ENCODE measurements at places on chromosomes 16 and 17.

GRCh38 chr16:23856251-23856709 lies 20.5 kb downstream of the PRKCB start:
- no peak for DNase-seq

- no peak for DNase-seq
These were observed 3.0 kb downstream of the MT2A start for GRCh38 chr16:56611281-56611833.

- DNase-seq, result no peak
These were observed 99.1 kb downstream of the MYH11 start for GRCh38 chr16:15757630-15758251.

DNA sequence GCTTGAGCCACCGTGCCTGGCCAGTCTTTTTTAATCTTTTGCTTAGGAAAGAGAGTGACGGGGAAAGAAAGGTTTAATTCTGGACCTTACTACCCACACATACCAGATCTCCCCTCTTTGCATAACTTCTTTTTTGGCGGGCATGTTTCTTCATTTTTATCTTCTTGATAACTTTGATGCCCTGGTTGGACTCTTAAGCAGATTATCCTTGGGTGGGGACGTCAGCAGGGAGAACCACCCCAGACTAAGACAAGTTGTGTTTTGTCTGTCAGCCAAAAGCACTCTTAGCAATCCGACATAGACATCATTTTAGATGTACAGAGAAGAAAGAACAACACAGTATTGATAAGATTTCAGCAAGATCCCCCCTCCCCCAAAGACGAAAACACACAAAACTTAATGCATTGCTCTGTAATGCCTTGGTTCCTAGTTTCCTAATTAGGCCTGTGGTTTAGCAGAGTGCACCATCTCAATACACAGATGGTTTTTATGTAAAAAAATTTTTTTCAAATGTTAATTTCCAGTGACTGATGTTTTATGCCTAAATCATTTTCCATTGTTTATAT lies 99.9 kb downstream of the MSI2 start:
- no peak for DNase-seq

GRCh38 chr17:46736100-46736499 lies 82.4 kb downstream of the WNT3 start:
- DNase-seq, result no peak

GRCh38 chr17:83006515-83007455 lies 72.6 kb upstream of the METRNL start:
- no peak for DNase-seq

GRCh38 chr17:34146440-34147043 lies 108.5 kb upstream of the CCL2 start:
- peak; percentile 4 for DNase-seq

- no peak for DNase-seq
These were observed 45.2 kb upstream of the PVALEF start for GRCh38 chr17:81120149-81120484.

GRCh38 chr16:87836844-87837581 lies 32.3 kb downstream of the SLC7A5 start:
- DNase-seq, result no peak

- no peak for DNase-seq
These were observed 19.7 kb downstream of the SLC7A6 start for GRCh38 chr16:68283801-68284598.

DNA sequence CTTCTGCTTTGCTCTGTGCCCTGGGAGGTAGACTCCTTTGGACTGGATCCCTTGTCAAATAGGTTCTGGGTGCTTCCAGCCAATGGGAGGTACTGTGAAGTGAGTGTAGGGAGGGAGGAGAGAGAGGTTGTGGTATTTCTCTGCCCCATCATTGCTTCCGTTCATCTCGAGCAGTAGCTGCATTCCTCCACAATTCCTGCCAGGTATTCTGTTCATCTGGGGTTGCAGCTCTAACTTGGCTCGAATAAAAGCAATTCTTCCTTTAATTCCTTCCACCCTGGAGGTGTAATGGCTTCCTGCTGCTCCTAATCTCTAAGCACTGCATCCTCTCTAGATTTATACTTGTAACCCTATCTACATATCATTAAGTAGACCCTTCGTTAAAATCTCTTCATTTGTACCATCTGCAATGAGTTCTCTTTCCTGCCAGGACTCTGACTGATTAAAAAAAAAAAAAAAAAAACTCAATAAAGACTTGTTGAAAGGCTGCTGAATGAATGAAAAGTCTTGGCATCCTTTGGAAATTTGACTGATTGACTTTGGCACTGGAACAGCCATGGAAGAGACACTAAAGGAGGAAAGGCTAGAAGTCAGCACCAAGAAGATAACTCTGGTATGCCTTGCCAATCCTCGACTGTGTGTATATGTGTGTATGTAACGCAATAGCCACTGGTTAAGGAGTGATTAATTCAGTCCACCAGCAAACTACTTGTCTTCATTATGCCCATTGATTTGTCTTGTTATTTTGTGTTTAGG lies 616.9 kb upstream of the SOX9 start:
- DNase-seq, result no peak

- DNase-seq, result no peak
These were observed 49.9 kb upstream of the DOC2B start for GRCh38 chr17:231191-231965.

DNA sequence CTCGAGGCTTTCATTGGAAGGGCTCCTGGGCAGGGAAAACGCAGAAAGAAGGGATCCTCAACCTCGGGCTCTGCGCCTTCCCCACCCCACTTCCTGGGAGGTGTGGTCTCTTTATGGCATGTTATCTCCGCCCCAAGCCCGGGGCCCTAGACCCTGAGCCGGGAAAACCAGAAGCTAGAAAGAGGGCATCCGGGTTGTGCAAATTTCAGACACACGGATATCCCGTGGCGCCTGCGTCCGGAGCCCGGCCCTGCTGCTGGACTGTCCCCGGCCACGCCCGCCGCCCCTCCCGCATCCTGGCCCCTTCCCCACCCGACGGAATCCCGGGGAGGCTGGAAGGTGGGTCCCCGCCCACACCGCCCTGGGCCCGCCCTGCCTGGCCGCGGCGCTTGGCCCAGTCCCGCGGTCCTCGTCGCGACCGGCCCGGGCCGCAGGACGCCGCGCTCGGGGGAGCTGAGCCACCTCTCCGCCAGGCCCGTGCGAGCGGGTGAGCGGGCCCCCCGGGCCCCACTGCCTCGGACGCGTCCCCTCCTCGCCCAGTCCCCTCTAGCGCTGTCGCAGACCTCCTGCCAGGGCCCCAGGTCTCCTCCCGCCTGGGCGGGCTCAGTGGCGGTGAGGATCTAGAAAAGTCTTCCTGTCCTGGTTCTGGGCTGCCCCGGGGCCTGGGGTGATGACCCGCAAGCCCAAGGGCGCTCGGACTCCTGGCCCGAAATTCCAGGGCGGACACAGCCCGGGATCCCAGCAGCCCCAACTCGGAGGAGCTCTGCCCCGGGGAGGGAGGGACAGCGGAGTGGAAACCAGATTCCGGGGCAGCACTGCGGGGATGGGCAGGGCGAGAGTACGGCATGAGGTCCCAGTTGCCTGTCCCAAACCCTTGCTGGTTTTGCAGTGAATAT lies at the start of gene SLC16A5:
SLC16A5 (plus strand) TSS at position 397 of the 896 bp plus-strand sequence. CDS start 5,683 bp downstream, outside the sequence.
- no peak for DNase-seq

GRCh38 chr17:7559320-7560171 lies 996 bp downstream of the TNFSF13 start:
- DNase-seq, result no peak

DNA sequence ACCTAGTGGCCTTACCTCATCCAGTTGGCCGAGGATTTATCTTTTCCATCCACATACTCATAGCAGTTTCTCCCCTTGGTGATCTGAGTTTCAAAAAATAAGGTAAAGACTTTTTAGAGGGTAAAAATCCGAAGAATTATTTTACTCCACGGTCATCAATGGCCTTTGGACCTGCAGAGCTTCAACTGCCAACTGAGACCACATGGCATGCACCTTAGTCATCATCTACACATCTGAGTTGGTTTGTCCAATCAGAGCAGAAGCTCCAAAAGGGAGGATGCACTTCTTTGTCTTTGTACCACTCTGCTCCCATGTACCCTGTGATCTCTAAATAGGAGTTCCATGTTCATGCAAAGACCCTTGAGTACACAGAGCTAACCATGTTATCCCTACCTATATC lies 15.7 kb downstream of the PRDM7 start:
- DNase-seq, result no peak

GRCh38 chr17:17826342-17826713 lies 10.5 kb downstream of the SREBF1 start:
- no peak for DNase-seq

DNA sequence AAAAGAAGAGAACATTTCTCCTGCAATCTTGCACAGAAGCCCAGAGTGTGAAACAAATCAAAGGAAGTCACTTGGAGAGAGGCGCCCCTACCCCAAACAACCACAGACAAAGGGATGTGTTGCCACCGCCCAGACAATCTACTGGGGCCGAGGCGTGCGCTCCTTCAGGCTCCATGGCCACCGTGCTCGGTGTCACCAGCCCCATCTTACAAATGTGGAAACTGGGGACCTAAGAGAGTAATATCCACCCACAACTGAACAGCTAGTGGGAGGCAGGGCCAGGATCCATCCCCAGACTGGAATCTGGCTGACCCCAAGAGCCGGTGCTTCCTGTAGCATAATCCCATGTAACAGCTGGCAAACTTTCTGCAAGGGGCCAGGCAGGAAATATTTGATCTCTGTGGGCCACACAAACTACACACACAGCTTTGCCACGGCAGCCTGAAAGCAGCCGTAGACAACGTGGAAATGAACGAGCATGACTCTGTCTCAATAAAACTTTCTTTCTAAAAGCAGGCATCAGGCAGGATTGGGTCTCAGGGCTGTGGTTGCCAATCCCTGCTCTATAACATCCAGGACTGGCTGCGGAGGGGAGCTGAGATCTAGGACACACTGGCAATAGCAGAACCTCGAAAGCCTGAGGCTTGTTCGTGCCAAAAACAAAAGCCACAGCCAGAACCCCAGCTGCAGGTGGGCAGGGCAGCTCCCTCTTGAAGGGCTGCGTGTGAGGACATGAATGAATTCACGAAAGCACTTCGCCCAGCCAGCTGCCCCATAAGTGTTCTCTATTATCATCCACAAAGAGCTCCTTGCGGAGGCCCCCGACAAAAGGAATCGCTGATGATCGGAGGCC lies 26.6 kb upstream of the GINS2 start:
- no peak for DNase-seq

- DNase-seq, result no peak
These were observed 19.8 kb upstream of the ADCY7 start for GRCh38 chr16:50246299-50247122.

DNA sequence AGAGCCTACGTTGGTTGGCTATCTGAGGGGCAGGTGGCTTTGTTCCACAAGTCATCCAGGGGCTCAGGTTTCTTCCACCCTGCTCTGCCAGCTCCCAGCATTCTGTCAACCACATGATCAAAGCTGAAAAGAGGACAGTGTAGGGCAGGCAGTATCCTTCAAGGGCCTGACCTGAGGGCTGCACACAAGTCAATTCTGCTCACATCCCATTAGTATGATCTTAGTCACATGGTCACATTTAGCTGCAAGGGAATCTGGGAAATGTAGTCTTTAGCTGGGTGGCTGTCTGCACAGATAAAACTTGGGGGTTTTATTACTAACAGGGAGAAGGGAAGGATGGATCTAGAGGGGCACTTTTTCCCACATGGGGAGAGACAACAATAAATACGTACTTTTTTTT lies 97.3 kb downstream of the SALL1 start:
- DNase-seq, result no peak

DNA sequence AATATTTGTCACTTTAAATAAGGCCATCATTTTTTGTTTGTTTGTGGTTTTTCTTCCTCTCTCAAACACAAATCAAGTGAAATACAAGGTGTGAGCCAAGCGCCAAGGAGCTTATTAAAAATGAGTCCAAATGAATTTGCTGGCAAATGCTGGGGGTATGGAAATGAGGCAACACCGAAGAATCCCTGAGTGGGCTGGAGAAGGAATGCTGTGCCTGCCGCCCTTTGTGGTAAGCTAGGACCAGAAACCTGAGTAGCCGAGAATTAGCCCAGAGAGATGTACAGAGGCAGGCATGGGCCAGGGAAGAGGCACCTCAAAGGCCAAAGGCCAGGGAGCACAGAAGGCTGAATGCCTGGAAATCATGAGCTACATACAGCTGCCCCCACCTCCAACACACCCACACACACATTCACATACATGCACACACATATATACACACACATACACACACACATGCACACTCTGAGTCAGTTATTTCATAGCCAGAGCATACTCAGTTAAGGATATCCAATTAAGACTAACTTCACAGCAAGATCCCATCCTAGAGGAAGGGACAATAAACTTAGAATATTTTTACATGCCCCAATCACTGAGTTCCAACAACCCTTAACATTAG lies 266.1 kb upstream of the DYNLRB2 start:
- DNase-seq, result no peak

DNA sequence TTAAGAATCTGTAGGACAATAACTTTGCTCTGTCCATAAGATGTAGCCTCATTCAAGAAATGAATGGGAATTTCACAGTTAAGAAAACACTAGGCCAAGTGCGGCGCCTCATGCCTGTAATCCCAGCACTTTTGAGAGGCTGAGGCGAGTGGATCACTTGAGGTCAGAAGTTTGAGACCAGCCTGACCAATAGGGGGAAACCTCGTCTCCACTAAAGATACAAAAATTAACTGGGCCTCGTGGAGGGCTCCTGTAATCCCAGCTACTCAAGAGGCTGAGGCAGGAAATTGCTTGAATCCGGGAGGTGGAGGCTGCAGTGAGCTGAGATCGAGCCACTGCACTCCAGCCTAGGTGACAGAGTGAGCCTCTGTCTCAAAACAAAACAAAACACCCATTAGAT lies 19.9 kb upstream of the RSL1D1 start:
- DNase-seq, result no peak

DNA sequence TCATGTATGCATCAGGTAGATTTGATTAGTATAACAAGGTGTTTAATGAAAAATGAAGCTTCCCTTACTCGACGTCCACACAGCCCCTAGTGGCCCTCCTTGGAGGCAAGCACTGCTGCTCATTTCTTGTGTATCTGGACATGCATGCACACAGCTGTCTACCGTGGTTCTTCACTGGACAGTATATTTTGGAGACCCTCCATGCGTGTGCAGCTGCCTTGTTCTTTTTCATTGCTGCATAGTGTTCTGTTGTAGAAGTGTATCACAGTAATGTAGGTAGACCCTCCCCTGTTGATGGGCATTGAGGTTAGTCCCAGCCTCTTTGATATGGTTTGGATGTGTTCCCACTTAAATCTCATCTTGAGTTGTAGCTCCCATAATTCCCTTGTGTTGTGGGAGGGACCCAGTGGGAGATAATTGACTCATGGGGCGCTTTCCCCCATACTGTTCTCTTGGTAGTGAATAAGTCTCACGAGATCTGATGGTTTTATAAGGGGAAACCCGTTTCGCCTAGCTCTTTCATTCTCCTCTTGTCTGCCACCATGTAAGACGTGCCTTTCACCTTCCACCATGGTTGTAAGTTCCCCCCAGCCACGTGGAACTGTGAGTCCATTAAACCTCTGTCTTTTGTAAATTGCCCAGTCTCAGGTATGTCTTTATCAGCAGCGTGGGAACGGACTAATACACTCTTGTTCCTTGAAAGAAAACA lies 6.3 kb downstream of the CMIP start:
- no peak for DNase-seq

GRCh38 chr16:27829975-27830374 lies 233.5 kb downstream of the GSG1L start:
- DNase-seq, result no peak

All from activated CD4-positive, CD25-positive, alpha-beta regulatory T cell treated with anti-CD3 and anti-CD28 coated beads, Interleukin-2, amount 50 U/mL, for 16 hours (primary cell).